ENCODE measurements at places on chromosomes 2 and 18.

- DNase-seq = no peak
Observed at GRCh38 chr2:26670931-26671460, 21.5 kb upstream of the KCNK3 start.

- DNase-seq = peak; percentile 79
Observed at GRCh38 chr2:32289165-32289999, 11.7 kb downstream of the YIPF4 start.

DNA sequence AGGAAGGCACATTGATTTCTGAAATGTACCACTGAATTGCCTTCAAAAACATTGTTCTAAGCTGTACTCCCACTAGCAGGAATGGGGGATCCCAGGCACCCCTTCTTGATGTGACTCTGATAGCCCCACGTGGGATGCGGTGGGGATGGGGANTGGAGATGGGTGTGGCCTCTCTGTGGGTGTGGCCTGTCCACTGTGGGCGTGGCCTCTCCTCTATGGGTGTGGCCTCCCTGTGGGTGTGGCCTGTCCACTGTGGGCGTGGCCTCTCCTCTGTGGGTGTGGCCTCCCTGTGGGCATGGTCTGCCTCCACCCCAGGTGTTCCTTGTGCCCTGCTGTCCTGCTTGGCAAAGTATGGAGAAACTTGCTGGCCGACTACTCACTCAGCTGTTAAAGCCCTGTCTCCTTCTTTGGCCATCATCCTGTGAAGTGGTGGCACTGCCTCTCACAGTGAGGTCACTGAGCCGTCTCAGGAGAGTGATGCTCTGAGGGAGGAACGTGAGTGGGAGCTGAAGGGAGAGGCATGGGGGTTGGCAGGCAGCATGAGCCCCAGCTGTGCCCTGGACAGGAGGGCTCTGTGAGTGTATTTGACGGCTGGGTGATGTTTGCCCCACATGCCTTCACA is 6.7 kb upstream of the PARD6G start:
- DNase-seq = peak; percentile 44

- no peak for DNase-seq
Observed at GRCh38 chr2:42281416-42282081, 79.5 kb downstream of the COX7A2L start.

DNA sequence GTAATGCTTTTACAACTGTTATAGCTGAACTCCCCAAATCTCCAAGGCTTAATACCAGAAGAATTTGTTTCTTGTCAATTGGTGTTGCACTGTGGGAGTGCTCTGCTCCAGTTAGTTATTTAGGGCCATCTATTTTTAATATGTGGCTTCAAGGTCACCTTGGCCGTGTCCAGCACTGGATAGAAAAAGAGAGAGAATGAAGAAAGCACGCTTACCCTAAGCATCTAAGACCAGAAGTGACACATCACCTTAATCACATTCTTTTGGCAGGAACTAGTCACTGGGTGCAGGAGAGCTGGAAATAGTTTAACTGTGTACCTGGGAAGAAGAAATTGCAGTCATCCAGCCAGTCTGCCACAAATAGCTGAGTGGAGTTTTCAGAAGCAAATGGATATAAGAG is 78.8 kb downstream of the VWC2L start:
- DNase-seq = no peak

GRCh38 chr2:178830451-178830850 is 23.2 kb upstream of the TTN start:
- no peak for DNase-seq

DNA sequence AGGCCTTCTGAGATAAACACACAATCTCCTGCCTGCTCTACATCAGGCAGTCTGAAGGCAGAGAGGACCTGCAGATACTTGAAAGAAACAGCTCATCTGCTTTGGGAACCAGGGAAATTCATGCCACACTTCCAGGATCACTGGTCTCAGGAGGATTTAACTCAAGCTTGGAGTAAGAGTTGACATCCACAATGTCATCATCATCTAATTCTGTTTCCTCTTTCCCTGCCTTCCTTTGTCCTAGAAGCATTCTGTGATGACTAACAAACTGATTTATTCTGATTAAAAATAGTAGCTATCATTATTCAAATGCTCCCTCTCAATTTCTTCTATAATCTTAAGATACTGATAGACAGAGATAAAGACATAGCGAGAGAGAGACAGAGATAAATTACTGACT is 766.8 kb downstream of the BCL11A start:
- no peak for DNase-seq

GRCh38 chr18:48500517-48500916 is 38.3 kb upstream of the CTIF start:
- DNase-seq = no peak

GRCh38 chr2:203675086-203675485 is 31.4 kb upstream of the CD28 start:
- no peak for DNase-seq

DNA sequence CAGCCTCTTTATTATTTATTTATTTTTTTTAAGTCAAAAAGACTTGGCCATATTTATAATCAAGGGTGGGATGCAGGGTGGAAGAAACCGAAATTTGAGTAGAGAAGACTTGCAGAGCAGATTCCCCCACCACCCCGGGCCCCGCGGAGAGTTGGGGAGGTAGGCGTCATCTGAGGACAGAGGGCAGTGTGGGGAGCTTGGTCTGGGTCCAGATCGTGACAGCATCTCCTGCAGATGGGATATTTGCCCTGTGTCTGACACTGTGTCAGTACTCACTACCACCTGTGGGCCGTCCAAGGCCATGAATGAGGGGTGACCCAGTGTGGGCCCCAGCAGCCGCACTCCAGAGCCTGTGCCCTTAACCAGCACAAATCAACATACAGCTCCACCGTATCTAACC is 10.5 kb upstream of the PRELID3A start:
- no peak for DNase-seq
